ENCODE measurements at places on chromosomes 13 and 19. TPM values are rescaled to one million over a fixed set of nuclear protein-coding genes. Genes with fewer than 3 reads are reported as not detected.
A peak's percentile ranks its signal among the peaks of the same experiment; 100 is the strongest.

- DNase-seq, result no peak
Observed at GRCh38 chr19:19823916-19824315, 2.4 kb upstream of the ZNF506 start.

GRCh38 chr13:49307365-49307764 lies 59.6 kb downstream of the CDADC1 start:
- no peak for DNase-seq

DNA sequence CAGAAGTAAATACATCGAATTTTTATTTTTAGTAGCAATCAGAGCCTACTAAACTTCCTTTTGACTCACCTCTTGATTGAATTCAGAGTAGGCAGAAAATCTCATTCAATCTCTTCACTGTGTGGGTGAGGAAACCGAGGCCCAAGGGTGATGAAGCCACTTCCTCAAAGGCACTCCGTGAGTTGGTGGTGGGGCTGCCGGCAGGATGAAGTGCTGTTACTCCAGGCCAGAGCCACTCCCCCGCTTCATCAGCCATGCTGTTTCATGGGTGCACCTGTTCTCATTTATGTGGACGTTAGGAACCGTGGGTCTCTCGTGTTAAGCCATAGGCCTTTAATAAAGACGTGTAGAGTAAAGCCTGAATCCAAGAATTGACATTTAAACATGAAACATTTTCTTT lies 13.2 kb downstream of the ING1 start:
- no peak for DNase-seq

- no peak for DNase-seq
Observed at GRCh38 chr13:112756511-112756966, 66.7 kb downstream of the ATP11A start.

DNA sequence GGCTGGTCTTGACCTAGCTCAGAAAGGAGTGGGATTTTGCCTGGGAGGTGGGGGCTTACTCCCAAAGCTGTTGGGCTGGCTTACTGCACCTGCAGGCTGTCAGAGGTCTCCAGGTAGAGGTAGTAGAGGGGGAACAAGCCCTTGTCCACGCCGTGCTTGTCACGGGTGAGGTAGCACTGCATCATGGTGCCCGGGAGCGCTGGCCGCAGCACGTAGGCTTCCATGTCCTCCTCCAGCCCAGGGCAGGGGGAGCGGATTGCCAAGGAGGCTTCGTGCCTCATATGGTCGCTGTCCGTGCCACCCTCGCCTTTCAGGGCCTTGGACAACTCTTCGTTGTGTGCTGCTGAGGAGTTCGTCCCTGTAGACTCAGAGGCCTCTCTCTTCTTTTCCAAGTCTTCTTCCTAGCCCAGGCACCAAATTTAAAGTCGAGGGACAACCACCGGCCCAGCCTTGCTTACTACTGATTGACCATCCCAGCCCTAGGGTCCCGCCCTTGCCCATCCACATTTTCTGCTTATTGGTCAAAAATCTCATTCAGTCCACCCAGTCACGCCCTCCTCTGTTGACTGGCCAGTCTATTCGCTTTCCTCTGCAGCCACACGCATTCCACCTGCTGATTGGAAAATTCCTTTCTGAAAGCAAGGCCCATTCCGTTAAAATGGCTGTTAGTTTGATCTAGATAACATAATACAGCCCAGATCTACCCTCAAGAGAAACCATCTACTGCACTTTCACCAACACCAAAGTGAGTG lies 10.5 kb downstream of the TULP2 start:
- no peak for DNase-seq

GRCh38 chr13:92547266-92547665 lies 679.3 kb upstream of the GPC6 start:
- DNase-seq, result peak; percentile 3

- no peak for DNase-seq
Observed at GRCh38 chr13:25295228-25295627, 6.2 kb upstream of the NUP58 start.

GRCh38 chr13:104466016-104466415 lies 1399.8 kb upstream of the SLC10A2 start:
- DNase-seq, result peak; percentile 56

- no peak for DNase-seq
Observed at GRCh38 chr19:18932216-18932841, 8.7 kb downstream of the HOMER3 start.

The SGCG gene
- not detected for total RNA-seq

Measured in M059J (cell line).